ENCODE measurements at places on chromosomes 3 and 15.

- DNase-seq: no peak
Observed at GRCh38 chr15:98537516-98538060, 110.8 kb upstream of the IGF1R start.

GRCh38 chr15:25504307-25504706 lies 65.5 kb upstream of the UBE3A start:
- DNase-seq: no peak

DNA sequence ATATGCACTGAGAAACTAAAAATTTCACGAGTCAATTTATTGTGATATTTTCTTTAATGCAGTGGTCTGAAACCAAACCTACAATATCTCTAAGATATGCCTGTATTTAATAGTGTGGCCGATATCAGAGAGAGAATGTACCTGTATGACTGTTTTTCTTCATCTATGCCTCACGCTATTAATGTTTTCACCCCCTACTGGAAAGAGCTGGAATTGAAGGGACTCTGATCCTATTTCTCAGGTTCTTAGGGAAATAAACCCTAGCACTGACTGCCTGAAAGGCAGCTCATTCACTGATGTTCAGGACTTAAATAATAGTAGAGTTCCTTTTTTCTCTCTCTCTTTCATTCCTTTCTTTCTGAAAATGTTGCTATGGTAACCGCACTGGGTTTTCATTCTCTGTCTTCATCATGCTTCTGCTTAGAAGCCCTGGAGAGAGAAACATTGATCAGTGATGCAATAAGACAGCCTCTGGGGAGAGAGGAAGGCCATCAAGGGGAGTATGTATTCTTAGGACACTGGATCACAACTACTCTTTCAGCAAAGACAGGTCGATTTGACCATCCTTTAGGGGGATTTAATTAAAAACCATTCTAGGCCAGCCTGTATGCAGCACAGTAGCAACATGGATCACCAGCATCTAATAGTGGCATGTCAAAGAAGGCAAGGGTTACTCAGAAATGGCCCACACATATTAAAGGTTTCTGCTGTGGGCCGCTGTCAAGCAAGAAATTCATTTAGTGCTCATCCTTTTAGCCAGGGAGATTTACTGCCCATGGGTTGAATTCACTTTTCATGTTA lies 1135.7 kb downstream of the IGSF11 start:
- no peak for DNase-seq

DNA sequence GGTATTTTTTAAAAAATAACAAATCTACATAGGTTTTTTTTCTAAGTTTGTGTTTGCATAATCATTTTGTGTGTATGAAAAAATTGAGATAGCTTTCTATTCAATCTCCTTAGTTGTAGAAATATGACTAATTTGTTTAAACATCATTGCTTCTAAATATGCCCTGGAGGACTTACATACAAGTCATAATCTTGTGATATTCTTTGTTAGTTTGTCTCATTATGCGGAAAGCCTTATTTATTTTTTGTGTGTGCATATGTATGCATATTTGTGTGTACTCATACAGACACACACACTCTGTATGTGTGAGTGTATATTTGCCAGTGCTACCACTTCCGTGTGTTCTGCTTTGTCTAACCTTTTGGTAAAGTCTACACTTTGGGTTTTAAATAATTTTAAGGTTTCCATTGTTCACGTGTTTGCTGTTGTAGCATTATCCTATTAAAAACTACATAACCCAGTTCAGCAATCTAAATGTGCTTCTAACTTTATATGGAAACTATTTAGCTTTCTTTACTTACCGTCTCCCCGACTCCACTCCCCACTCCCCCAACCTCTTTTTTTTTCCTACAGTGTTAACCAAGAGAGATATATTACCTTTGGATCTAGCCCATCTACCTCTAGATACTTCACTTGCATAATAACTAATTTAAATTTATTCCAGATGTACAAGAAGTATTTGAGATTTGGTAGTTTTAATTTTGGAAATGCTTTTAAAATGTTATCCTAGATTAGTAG lies 111.7 kb downstream of the FNDC3B start:
- no peak for DNase-seq

- no peak for DNase-seq
Observed at GRCh38 chr3:171260899-171261298, 199.3 kb downstream of the TNIK start.

- no peak for DNase-seq
Observed at GRCh38 chr15:65081270-65081669, 4.7 kb downstream of the KBTBD13 start.

GRCh38 chr3:156126467-156126866 lies 6.1 kb downstream of the KCNAB1 start:
- DNase-seq: no peak

DNA sequence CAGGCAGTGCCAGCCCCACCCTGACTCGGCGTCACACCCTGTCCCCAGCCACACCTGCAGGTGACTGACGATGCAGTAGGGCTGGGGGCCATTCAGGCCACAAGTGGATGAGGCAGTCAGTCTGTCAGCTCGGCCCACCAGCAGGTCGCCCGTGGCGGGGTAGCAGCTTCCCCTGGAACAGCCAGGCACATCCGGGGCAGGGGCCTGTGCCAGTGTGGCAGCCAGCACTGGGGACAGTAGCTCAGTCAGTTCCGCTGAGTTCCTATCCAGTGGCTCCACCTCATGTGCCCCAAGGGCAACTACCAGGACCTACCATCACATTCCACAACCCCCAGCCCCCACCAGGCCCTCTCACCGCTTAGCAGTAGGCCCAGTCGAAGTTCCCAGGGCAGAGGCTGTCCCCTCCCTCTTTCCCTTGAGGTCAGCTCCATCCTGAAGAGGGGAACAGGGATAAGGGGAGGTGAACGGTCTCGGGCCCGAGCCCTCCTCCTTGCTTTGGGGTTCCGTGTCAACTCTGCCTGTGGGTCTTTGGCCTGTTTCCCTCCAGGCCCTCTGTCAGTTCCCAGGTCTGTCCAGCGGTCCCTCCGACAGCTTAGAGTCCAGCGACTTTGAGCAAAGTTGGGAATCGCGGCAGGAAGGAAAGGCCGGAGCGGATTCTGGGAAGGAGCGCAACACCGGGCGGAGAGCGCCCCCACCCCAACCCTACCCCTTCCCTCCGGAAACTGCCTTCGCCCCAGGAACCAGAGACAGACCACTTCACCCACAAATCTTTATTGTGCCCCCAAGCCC lies at the start of gene LAMB2:
Gene LAMB2, minus strand, starts transcription at position 614 of the 789 bp plus-strand sequence. Its CDS starts 183 bp downstream, at position 431.
- no peak for DNase-seq

GRCh38 chr15:95019907-95020306 lies 788.5 kb downstream of the MCTP2 start:
- DNase-seq: no peak

GRCh38 chr3:119157971-119158370 lies 12.0 kb downstream of the TEX55 start:
- DNase-seq: no peak

GRCh38 chr3:124966521-124967445 lies 32.2 kb upstream of the MUC13 start:
- no peak for DNase-seq

- no peak for DNase-seq
Observed at GRCh38 chr3:18250991-18251390, 174.1 kb downstream of the SATB1 start.

DNA sequence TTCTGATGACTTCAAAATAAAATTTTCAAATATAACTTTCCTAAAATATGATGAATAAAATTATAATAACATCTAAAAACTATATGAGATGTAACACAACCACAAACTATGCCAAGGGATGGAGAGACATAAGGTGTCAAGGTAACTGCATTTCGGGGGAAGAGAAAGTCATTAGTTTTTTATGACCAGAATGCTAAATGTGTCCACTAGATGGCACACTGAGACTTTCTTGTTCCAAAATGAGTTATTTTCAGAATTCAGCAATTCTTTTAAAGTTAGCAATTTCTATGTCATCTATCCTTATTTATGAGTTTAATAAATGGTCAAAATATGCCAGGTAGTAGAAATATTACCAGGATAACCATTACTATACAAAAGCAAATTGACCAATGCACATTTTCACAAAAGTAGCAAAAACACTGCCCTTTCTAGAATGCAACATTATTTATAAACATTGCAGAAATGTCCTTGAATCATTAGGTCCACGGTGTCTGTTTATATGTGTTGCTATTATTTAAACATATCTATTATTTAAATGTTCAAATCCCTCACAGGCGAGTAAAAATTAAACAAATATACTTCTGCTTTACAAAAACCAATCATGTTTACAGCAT lies 374.2 kb downstream of the PLCL2 start:
- no peak for DNase-seq

GRCh38 chr3:66483006-66483405 lies 17.8 kb downstream of the LRIG1 start:
- no peak for DNase-seq

DNA sequence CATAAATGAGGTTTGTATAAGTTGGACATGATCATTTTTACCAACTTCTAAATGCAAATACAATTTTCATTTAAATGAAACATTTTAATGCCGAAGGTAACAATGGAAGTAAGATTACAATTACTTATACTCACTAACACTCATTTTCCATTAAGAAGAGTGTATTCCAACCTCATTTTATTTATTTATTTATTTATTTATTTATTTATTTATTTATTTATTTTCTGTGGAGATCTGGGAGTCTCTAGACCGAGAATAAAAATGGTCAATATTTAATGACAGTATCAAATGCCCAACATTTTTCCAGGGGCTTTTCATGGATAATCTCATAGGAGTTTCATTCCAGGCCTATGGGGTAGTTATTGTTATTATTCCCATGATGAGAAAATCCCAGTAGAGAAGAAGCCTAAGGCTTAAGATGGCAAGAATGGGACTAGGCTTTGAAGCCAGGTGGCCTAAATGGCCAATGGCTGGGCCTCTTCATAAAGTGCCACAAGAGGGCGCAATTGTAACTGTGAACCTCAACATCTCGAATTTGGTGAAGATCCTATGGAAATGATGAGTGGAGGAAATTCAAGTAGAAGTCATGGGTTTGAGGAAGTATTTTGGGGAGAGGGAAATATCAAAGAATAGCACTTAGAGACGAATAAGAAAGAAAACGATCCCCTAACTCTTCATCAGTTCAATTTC lies 21.3 kb downstream of the VGLL3 start:
- DNase-seq: no peak

- no peak for DNase-seq
Observed at GRCh38 chr3:132006605-132007204, 28.1 kb downstream of the CPNE4 start.

DNA sequence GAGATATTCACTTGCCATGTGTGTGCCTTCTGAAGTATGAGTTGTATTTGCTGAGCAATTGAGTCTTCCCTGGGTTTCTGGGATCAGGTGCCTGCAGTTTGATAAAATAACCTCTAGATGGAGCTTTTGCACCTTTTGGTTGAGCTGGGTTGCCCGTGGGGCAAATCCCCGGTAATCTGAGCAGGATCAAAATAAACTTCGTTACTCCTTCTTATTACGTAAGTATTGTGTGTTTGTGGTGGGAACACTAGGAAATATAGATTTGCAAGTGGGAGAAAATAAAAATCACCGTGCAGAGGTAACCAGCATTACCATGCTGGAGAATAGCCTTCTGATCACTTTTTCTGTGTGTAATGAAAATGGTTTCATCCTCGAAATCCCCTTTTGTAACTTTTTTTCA lies 277.4 kb upstream of the NR2E3 start:
- no peak for DNase-seq

- DNase-seq: no peak
Observed at GRCh38 chr3:169965562-169966427, 812 bp upstream of the SEC62 start.

GRCh38 chr3:188361888-188362287 lies 207.9 kb downstream of the LPP start:
- DNase-seq: no peak

DNA sequence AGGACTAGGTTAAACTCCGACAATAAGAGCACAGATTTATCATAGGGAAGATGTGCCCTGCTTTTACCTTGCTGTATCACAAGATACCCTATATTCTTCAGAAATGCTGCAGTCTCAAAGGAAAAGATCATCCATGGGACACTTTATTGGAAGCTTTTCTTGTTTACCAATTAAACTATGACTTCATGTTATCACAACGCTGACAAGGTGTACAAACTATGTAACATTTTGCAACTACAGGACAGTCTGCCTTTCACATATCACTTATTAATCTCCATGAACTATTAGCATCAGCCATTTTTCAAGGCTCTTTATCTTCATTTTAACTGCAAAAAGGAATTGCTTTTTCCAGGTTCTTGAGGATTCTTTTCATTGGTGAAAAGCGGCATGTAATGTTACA lies 34.0 kb downstream of the CBLB start:
- no peak for DNase-seq

DNA sequence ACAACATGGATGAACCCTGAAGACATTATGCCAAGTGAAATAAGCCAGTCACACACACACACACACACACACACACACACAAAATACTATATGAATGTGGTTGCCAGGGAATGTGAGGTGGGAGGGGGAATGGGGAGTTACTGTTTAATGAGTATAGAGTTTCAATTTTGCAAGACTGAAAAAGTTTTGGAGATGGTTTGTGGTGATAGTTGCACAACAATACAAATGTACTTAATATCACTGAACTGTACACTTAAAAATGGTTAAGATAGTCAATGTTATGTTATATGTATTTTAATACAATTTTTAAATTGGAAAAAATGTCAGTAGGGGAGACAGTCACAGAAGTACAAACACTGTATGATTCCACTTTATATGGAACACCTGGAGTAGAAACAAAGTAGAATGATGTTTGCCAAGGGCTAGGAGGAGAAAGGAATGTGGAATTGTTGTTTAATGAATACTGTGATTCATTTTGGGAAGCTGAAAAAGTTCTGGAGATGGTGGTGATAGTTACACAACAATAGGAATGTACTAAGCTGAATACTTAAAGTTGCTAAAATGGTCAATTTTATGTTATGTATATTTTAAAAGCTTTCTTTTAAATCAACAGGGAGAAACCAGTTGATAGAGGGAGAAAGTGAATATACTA lies 76.6 kb downstream of the RPL39L start:
- DNase-seq: no peak

DNA sequence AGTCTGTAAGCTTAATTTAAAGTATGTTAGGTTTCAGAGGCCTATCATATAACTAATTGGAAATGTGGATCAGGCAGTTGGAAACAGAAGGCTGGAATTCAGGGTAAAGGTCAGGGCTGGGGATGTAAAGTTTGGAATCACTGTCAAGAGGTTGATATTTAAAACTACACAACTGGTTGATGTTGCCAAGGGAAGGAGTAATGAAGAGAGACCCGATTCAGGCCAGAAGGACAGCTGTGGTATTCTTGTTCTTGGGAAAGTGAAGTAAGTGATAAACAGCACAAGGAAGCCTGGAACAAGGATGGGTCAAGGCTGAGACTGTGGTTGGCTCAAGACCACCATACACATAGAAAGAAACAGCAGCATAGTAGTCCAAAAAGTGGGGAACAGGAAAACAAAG lies 654.2 kb downstream of the NTRK3 start:
- no peak for DNase-seq

- no peak for DNase-seq
Observed at GRCh38 chr15:101702077-101702476, 22.2 kb downstream of the TARS3 start.

Data from cortex of kidney (tissue), 1 donor.